ENCODE measurements at places on chromosomes 3 and 15.
A peak's percentile ranks its signal among the peaks of the same experiment; 100 is the strongest.

GRCh38 chr3:174202116-174202515, 657.0 kb upstream of the NAALADL2 start:
- no peak for DNase-seq

- no peak for DNase-seq
Measured at GRCh38 chr15:45630917-45631691, 3.7 kb upstream of the SQOR start.

DNA sequence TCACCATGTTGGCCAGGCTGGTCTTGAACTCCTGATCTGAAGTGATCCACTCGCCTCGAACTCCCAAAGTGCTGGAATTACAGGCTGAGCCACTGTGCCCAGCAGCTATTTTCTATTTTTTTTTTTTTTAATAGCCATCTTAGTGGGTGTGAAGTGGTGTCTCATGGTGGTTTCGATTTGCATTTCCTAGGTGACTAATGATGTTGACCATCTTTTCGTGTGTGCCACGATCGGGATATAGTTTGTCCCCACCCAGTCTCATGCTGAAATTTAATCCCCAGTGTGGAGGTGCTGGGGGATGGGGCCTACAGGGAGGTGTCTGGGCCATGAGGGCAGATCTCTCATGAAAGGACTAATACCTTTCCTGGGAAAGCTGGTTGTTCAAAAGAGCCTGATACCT, 41.8 kb upstream of the MUC13 start:
- no peak for DNase-seq

DNA sequence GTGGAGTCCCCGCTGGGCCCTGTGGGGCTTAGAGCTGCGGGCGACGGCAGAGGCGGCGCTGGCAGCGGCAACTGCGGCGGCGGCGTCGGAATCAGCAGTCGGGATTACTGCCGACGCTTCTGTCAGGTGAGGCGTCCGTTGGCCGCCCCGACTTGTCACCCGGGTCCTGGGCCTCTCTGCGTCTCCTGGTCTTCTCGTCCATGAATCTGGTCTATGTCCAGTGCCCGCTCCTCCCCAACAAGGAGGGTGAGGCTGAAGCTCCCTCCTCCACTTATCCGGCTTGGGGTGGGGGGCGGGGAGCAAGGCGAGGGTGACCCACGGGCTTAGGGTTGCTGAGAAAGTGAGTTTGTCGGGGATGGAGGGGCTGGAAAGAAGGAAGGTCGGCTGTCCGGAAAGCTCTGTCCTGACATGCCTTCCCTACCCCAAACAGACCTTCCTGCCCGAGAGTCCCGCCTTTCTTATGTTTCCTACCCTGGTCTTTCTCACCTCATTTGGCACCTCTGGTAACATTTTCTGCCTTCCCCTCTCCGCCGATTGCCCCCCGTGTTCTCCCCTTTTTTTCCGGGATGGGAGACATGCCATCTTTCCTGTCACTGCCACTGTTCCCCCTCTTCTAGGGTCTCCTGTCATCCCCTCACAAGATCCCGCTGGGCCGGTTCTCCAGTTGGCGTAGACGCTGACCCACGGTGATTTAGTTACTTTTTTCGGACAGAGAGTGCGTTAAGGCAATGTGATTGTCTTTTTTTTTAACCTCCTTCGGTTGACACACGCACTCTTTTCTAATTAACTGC, 520 bp downstream of the ZNF654 start:
- DNase-seq, result no peak

DNA sequence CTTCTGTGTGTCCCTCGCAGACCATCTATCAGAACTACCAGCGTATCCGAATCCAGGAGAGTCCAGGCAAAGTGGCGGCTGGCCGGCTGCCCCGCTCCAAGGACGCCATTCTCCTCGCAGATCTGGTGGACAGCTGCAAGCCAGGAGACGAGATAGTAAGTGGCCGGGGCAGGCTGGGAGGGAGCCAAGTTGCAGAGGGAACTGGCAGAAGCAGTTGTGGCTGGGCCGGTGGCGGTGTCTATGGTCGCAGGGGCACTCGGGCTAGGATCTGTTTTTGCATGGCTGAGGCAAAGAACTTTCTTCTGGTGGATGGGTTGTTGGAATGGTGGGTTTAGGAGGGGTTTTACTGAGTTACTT, 10.1 kb downstream of the MCM2 start:
- DNase-seq, result no peak

- no peak for DNase-seq
Measured at GRCh38 chr3:70740872-70741271, 428.4 kb upstream of the MDFIC2 start.

- no peak for DNase-seq
Measured at GRCh38 chr15:48976444-48977088, 12.8 kb upstream of the SHC4 start.

- DNase-seq, result no peak
Measured at GRCh38 chr3:123335007-123335670, 113.8 kb downstream of the ADCY5 start.

- no peak for DNase-seq
Measured at GRCh38 chr15:78149805-78150751, 916 bp downstream of the IDH3A start.

- no peak for DNase-seq
Measured at GRCh38 chr3:139225548-139225947, 118.3 kb upstream of the MRPS22 start.

GRCh38 chr3:176522436-176522835, 674.8 kb downstream of the TBL1XR1 start:
- DNase-seq, result no peak

DNA sequence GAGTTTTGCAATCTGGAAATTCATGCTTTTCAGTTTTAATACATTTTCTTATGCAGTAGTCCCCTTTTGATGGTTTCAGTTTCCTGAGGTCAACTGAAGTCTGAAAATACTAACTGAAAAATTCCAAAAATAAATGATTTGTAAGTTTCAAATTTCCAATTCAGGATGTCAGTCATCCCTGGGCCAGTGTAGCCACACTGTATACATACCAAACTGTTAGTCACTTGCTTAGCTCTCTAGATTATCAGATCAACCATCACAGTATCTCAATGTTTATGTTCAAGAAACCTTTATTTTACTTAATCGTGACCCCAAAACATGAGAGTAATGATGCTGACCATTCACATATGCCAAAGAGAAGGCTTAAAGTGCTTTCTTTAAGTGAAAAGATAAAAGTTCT, 715.5 kb downstream of the GBE1 start:
- DNase-seq, result no peak

- peak; percentile 36 for DNase-seq
Measured at GRCh38 chr3:16480861-16481545, 32.5 kb downstream of the RFTN1 start.

DNA sequence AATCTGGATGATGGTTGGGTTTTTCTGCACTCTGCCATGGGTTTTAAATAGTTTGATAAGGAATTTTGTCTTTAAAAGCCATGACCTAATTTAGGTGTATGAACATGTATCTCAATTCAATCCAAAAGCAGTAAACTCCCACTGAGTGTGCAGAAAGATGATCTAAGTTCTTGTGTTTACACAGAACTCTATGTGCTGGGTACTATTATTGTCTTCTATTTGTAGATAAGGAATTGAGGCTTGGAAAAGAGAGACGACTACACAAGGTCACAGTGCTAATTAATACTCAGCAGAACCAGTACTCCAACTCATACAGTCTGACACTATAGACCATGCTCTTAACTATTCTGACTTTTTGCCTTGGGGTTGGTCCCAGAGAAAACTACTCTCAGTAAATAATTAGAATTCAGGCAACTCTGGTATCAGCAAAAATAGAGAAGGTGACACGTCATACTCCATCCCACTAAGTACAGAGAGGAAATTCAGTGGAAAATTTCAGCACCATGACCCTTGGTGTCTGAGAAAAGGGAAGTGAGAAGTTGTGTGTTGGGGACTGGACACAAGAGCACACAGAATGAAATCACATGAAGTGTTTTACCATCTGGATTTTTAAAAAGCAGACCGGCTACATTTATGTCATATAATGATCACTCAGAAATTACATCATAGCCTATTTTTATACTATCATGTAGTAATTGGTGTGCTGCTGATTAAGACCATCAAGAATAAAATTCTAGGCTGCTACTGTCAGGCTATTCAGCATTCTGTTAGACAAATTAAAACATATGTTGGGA, 18.3 kb upstream of the MYH15 start:
- peak; percentile 36 for DNase-seq

- no peak for DNase-seq
Measured at GRCh38 chr15:99618941-99619411, 53.2 kb downstream of the MEF2A start.

- no peak for DNase-seq
Measured at GRCh38 chr3:60339304-60339703, 911.9 kb downstream of the FHIT start.

GRCh38 chr3:117928836-117929235, 1105.8 kb downstream of the IGSF11 start:
- DNase-seq, result no peak

- no peak for DNase-seq
Measured at GRCh38 chr3:37214076-37214475, 39.7 kb upstream of the LRRFIP2 start.

GRCh38 chr15:47741082-47741481, 23.8 kb downstream of the SEMA6D start:
- DNase-seq, result no peak

GRCh38 chr3:78221300-78221699, 1181.4 kb downstream of the ROBO2 start:
- DNase-seq, result no peak

DNA sequence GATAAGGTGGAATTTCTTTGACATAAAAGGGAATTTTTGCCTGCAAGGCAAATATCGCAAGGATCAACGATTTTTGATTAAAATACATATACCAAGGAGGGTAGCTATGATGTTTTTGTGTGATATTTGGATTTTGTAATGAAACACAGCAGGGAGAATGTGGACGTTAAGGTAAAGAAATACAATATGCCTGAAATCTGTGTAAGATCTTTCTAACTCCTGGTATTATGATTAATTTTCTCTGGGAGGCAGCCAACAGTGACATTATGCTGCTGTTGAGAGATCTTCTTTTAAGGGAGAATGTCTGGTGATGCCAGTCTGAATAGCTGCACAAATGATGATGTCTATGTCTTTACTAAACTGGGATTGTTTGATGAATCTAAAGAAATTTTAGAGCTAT, 972.2 kb downstream of the SQOR start:
- no peak for DNase-seq

GRCh38 chr15:37618353-37618752, 316.1 kb upstream of the TMCO5A start:
- no peak for DNase-seq

- no peak for DNase-seq
Measured at GRCh38 chr3:188062216-188062615, 91.7 kb upstream of the LPP start.

GRCh38 chr15:59221511-59222505, 15.2 kb downstream of the LDHAL6B start:
- no peak for DNase-seq

DNA sequence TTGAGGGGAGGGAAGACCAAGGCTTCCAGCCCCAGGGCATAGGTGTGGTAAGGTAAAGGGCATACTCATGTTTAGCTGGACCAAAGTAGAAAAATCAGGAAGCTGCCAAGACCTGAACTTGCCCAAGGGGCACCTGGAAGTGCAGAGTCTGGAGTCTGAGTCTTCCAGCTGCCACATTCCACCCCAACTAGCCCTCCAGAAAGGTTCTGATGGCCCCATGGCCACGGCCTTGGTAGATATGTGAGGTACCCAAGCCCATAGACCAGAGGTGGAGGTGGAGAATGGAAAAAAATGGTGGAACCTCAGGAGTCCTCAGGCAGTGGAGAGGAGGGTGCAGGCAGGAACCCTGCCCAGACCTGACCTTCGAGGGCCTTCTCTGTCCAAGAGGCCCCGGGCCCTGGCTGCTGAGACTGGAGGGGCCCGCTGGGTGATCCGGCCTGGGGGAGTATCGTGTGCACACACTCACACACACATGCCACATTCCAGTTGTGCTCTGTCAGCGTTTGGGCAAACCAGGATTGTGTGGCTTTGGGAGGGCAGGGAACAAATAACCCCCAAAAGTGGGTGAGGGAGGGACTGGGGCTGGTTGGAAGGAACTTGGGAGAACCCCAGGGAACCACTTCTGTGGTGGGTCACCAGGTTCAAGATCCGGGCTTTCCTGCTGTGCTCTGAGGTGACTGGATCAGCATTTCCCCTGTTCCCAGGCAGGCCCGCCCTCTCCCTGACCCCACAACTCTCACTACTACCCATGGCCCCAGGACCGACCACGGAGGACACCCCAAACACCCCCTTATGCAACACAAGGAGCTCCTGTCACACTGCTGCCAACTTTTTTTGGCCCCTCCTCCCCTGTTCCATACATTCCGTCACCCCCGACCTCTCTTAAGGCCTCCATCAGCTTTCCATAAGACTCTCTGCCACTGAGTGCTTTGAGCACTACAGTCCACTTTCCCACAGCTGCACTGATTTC, 11.6 kb downstream of the MYL3 start:
- no peak for DNase-seq

GRCh38 chr15:73394782-73395181, 26.0 kb upstream of the HCN4 start:
- no peak for DNase-seq

DNA sequence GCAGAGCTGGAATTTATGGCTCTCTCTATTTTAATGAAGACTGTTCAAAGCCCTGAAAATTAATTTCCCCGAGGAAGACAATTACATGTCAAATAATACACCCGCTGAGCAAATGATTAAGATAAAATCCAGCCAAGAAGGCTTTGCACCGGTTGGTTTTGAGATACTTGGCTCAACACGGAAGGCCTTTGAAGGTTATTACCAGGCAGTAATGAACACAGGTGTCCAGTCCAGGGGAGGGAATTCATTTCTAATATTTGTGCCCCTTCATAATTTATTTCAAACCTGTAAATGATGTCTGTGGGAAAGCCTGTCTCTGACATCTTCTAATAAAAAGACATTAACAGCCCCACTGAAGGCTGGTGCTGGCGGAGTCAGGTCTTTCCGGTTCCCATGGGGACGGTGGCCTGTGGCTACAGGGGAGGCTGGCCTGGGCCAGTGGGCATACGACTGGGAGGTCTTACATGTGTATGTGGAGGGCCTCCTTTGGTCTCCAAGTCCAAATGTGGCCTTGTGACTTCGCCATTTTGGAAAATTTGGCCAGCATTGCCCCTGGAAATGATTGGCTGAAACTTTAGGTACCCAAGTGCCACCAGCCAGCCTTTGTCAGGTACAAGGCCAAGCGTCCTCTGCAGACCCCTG, 49.9 kb upstream of the IQSEC1 start:
- DNase-seq, result no peak

- no peak for DNase-seq
Measured at GRCh38 chr3:185318141-185318540, 44.8 kb upstream of the MAP3K13 start.

DNA sequence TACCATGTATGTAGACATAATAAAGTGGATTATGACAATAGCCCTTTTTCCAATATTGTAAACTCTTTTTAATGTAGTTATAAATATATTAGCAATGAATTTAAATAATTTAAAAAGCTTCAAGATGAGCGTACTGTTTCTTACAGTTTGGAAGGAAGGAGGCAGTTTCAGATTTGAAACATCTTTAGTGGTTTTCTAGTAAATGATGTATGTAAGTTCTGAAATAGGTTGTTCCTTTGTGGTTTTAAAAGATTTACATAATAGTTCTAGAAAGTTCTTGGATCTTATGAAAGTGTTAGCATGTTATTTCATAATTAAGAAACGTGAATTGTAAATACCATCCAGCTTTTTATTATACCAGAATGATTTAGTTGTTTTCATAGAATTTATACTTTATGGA, 16.0 kb downstream of the DNAJC19 start:
- no peak for DNase-seq
